Activated CD4-positive, alpha-beta T cell treated with anti-CD3 and anti-CD28 coated beads for 48 hours (primary cell): ENCODE measurements at places on chromosomes 4 and X.

GRCh38 chr4:152935631-152936445 is at the start of gene FHDC1:
TSS of gene FHDC1 (plus strand) at chr4:152936323. CDS start at chr4:152943058, 6,735 bp downstream.
- peak; percentile 17 for DNase-seq

GRCh38 chr4:82501154-82501442 is 60.7 kb downstream of the TMEM150C start:
- DNase-seq = no peak

GRCh38 chrX:104852241-104852640 is 286.2 kb downstream of the IL1RAPL2 start:
- no peak for DNase-seq

DNA sequence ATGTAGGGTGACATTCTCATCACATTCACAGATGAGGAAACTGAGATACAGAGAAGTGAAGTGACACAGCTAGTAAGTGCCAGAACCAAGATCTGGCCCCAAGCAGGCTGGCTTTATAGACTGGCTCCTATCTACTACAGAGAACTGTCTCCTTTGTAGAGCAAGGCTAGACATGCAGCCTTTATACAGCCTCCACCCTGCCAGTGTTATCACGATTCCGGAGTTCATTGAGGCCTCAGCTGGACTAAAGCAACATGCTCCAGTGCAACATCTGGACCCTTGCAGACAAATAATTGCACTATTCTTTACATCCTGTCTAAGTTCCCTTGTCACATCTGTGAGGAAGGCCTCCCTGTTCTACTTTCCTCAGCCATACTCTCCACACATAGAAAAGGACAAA is 58.0 kb upstream of the XIAP start:
- no peak for DNase-seq

- no peak for DNase-seq
These were observed 3.7 kb upstream of the UGT2A1 start for GRCh38 chr4:69656653-69657158.

DNA sequence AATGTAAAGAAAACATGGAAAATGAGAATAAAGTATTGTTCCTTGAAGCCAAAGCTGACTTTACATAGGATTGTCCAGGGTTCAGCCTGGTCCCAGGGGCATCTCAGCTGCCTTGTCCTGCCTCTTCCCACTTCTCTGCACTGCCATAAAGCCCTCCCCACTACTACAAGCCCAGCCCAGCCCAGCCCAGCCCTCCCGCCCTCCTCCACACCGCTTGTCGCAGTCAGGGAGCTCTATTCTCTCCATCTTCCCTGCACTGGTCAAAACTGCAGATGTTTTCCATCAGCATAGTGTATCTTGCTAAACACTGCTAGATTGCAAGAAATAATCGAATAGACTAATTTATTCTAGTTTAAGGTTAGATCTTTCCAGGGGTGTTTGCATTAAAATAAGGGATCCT is 100.3 kb downstream of the TENM3 start:
- no peak for DNase-seq

DNA sequence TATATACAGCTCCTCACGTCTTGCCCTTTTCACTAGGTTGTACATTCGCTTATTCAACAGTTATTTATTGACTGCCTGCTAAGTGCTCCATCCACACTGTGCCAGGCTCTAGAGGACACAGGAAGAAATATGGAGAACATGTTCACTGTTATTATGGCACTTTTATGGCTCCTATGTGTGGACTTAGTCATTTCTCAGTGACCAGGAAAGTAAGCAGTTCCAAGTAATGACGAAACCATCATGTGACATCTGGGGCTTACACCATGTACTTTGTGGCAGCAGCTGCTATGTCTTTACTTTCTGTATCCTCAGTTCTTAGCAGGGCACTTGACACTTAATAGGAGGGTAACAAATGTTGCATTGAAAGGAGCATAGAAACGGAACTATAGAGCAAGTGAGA is 278.0 kb downstream of the ANK2 start:
- no peak for DNase-seq

GRCh38 chr4:683982-684622 is 4.8 kb downstream of the SLC49A3 start:
- peak; percentile 63 for DNase-seq

GRCh38 chrX:15214588-15214987 is 55.3 kb downstream of the ASB9 start:
- DNase-seq = no peak

DNA sequence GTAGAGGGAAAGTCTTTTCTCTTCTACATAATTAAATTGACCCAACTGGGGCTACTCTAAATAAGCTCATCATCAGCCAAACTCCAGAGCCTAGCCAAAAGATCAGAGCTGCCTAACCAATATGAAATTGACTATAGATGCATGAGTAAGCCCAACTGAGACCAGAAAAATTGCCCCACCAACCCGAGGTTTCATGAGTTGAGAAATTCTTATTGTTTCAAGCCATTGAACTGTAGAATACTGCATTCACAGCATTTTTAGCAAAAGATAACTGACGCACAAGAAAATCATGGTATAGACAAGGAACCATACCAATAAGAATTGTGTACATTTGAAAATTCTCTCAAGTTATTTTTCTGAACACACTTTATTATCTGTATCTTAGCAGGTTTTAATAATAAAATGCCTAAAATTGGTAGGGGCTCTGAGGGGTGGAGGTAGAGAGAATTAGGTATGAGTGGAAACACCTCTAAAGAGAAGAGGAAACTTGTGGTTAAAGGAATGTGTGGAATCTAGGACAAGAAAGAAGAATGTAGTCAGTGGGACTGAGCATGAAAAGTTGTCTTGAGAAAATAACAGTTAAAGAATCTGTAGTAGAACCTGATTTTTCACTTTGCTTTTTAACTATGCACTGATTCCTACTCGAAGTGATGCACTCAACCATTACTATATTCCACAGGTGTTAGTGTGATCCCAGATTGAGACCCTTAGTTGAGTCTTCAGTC is 200.9 kb upstream of the PPP1R2C start:
- no peak for DNase-seq

- DNase-seq = no peak
These were observed 142.4 kb upstream of the ANKRD50 start for GRCh38 chr4:124854968-124855367.

DNA sequence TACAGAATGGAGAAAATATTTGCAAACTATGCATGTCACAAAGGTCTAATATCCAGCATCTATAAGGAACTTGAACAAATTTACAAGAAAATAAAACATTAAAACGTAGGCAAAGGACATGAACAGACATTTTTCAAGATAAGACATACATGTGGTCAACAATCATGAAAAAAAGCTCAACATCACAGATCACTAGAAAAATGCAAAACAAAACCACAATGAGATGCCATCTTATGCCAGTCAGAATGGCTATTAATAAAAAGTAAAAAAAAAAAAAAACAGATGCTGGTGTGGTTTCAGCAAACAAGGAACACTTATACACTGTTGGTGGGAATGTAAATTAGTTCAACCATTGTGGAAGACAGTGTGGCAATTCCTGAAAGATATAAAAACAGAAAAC is 75.8 kb upstream of the IL13RA2 start:
- DNase-seq = no peak

DNA sequence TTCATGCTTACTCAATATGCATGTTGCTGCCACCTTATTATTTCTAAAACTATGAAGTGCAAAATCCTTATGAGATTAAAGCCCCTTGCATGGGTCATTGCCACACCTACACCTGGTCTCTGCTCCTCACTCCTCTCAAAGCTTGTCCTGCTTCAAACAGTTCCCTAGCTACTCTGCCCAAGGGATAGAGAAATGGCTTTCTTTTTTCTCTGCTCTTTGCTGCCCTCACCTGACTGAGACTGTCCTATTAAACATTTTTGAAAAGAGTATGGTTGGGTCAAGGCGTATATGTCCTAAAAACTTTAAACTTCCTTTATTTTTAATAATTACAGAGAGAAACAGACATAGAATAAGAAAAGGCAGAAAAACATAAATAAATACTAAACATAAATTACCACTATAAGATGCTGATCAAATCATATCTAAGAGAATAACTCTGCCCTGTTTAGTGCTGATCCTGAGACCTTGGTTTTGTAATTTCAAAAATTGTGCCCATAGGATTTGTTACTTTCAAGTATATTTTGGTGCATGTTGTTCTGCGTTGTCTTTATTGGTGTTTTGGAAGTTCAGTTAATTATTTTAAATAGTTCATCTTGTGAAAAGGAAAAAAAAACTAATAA is 704.9 kb upstream of the PABPC4L start:
- no peak for DNase-seq

- no peak for DNase-seq
These were observed 25.1 kb upstream of the MXD4 start for GRCh38 chr4:2286904-2287593.

DNA sequence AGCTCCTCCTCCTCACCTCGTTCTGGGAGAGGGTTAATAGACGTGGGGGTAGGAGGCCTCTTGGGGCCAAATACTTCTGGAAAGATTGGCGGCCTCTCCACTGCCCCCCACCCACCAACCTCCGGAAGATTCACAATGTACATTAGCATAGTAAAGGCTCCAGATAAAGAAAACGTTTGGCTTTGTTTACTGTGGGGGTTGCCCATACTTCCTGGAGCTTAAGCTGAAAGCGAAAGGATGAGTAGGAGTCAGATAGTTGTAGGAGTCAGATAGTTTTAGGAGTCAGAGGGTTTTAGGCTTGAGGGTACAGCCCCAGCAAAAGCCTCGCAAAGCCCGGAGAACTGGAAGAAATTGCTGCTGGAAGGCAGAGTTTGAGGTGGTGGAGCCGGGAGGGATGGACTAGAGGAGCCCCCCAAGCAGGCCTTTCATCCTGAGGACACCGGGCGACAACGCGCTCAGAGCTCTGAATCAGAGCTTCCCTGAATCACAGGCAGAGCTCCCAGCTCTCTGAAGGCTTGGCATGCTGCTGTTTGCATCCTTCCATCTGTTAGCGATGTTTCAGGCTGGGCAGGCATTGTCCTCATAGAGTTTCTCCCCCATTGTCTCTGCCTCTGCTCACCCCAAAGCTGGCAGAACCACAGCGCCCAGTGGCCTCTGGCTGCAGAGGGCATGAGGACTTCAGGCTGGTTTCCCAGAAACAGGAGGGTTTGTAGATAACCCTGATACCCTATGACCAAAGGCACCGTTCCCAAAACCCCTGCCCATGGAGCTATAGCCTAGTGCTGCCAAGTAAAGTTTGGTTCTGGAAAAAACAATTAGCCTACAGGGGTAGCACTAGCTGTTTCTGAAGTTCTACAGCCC is 280.7 kb downstream of the BCOR start:
- DNase-seq = no peak

- no peak for DNase-seq
These were observed 50.2 kb upstream of the TADA2B start for GRCh38 chr4:6992728-6993677.

- no peak for DNase-seq
These were observed 54.1 kb downstream of the TXK start for GRCh38 chr4:48079972-48080391.

DNA sequence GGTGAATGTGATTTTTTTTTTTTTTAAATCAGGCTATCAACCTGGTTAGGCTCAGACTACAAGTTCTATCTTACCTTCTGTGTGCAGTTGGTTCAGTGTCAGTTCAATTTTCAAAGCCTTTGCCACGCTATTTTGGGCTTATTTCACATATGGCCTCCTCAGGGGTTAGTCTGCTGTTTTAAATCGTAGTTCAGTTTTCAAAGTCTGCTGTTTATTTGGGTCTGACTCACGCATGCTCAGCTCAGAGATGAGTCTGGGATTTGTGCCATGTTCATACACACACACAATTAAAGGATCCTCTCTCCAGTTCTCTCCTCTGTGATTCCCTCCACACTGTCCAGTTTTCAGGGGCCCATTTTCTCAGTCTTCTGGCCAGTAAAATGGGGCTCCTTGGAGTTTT is 32.3 kb upstream of the ZFX start:
- no peak for DNase-seq

- DNase-seq = no peak
These were observed 19.8 kb downstream of the KLHL34 start for GRCh38 chrX:21638311-21638710.

- no peak for DNase-seq
These were observed 779 bp upstream of the PRSS12 start for GRCh38 chr4:118353534-118354030.

DNA sequence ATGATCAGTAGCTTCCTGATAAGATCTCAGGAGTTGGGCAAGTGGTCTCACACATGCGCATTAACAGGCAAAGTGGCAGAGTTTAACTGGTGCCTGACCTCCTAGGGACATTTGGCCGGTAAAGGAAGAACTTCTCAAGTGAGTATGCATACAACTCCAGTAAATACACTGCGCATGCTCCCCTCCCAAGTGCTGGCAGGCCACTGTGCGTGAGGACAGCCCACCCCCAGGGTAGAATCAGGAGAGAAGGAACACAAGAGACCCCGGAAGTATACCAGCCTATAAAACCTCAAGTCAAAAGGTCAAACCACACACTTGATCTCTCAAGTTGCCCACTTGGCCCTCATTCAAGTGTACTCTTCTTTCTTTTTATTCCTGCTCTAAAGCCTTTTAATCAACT is 225.5 kb upstream of the ANKRD50 start:
- no peak for DNase-seq
